ENCODE measurements at places on chromosomes 4 and X.
A peak's percentile ranks its signal among the peaks of the same experiment; 100 is the strongest.

DNA sequence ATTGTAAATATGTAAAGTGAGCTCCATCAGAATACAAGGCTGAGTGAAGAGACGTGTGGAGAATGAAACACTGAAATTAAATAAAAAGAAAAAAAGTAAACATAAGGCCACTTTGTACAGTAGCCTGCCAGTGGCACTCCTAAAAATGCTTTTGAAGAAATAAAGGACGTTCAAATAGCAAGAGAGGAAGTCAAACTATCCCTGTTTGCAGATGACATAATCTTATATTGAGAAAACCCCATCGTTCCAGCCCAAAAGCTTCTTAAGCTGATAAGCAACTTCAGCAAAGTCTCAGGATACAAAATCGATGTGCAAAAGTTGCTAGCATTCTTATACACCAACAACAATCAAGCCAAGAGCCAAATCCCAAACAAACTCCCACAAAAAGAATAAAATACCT is 24.2 kb downstream of the RASSF6 start:
- DNase-seq = no peak

- no peak for DNase-seq
These were observed 36.0 kb downstream of the TRIML1 start for GRCh38 chr4:188175288-188175687.

- no peak for DNase-seq
These were observed 708.8 kb upstream of the GRIA3 start for GRCh38 chrX:122475306-122475705.

GRCh38 chr4:134126955-134127354 is 74.6 kb downstream of the PABPC4L start:
- DNase-seq = no peak

DNA sequence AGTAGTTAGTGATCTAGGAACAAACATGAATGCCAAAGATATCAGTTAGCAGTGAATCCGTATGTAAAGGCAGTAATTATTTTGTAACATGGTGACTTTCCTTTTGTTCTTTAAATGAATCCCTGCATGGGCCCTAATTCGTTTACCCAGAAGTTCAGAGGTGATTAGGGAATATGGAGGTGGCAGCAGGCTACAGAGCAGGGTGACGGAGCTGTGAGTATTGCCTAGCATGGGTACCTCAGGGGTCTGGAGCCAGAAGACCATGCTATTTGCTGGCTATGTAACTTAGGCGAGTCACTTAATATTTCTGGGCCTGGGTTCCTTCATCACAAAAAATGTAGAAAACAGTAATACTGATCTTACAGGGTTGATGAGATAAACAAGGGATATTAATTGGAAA is 184.9 kb downstream of the ENOX2 start:
- no peak for DNase-seq

DNA sequence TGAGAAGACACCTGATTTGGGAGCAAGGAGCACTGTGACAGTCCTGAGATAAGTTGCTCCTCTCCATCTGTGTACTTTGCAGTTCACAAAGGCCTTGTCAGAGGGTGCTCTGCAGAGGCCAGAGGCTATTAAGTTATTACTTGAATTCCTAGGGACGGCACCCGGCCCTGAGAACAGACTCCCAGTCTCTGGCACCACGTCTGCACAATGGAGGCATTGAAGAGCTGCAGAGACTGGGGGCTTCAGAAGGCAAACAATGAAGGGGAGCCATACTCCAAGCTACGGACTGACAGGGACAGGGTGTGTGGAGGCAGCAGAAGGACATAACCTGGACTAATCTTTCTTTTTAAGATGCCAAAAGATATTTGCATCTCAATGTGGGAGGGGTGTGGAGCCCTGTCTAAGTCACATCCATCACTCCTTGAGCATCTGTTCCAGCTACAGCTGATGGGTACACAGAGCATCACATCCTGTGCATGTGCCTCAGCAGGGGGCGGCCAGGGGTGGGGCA is 11.5 kb downstream of the RASGEF1B start:
- no peak for DNase-seq

DNA sequence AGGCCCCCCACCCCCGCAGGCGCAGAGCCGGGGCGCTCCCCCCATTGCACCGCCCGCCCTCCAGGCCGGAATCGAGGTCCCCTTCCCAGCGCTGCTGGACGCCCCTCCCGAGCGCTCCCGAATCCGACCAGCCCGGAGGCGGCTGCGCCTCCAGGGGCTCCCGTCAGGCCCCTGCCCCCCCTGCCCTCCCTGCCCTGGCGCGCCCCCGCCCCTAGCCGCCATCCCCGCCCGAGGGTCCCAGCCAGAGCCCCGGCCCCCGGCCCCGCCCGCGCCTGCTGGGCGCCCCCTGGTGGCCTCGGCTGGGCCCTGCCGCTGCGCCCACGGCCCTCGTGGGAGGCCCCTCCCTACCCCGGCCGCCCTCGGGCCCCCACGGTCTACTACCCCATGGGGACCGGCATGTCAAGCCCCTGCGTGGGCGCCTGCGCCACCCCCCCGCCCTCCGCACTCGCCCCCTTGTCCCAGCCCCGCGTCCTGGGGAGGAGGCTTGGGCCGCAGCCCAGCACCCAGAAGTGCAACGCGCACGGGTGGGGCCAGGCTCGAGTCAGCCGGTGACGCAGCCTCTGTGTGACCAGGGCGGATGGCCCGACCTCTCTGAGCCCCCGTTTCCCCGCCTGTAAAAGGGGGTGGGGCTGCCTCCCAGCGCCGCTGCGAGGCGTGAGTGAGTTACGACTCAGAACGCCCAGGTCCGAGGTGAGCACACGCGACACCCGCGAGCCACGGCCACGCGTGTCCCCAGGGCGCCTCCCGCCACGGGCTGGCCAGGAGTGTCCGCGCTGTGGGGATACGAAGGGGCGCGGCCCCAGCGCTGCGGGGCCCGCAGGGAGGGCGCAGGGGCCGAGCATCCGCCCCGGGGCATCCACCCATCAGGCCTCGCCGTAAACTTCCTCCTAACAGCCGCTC is 104.9 kb downstream of the FAM53A start:
- peak; percentile 92 for DNase-seq

GRCh38 chr4:136558940-136559494 is 973.3 kb downstream of the PCDH18 start:
- no peak for DNase-seq

DNA sequence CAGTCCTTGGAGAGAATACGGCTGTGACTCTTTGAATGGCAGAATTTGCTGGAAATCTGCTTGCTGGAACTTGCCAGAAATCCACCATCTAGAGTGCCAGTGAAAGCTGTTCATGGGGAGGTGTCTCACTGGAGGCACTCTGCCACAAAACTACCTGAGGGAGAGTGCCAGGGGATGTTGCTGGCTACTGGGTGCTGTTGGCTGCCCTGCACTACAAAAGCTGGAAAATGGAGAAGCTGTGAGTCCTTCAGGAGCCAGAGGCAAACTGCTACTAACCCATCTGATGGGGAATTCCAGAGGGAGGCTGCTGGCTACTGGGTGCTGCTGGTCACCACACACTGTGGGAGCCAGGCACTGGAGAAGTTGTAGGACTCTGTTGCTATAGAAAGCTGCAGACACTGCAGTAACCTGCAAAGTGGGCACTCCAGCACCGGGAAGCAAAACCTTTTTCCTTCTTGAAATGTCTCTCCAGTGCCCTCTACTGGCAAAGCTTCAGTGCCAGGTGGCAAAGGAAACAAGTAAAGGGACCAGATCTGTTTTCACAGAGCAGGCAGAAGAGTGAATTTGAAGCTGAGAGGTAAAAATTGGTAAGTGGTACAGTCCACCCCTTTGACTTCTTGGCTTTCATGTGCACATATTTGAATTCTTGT is 47.8 kb upstream of the HSD17B10 start:
- DNase-seq = peak; percentile 49

DNA sequence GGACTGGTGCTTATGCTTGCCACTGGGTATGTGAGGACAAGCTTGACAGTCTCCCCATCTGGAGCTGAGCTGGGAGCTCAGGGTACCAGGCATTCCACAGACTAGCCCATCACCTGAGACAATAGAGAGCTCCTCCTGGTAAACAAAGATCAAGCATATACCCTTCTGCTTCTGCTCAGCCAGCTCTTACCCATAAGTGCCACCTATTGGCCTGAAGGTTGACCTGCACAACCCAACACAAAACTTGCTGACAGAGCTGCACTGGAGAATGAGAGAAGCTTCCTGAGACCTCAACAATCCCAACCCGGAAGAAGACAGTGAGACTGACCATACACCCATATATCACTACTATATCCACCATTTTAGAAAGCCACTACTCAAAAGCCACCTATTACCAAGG is 1049.2 kb upstream of the INTU start:
- DNase-seq = peak; percentile 37

- no peak for DNase-seq
These were observed 870.2 kb downstream of the ADGRL3 start for GRCh38 chr4:62070291-62070852.

DNA sequence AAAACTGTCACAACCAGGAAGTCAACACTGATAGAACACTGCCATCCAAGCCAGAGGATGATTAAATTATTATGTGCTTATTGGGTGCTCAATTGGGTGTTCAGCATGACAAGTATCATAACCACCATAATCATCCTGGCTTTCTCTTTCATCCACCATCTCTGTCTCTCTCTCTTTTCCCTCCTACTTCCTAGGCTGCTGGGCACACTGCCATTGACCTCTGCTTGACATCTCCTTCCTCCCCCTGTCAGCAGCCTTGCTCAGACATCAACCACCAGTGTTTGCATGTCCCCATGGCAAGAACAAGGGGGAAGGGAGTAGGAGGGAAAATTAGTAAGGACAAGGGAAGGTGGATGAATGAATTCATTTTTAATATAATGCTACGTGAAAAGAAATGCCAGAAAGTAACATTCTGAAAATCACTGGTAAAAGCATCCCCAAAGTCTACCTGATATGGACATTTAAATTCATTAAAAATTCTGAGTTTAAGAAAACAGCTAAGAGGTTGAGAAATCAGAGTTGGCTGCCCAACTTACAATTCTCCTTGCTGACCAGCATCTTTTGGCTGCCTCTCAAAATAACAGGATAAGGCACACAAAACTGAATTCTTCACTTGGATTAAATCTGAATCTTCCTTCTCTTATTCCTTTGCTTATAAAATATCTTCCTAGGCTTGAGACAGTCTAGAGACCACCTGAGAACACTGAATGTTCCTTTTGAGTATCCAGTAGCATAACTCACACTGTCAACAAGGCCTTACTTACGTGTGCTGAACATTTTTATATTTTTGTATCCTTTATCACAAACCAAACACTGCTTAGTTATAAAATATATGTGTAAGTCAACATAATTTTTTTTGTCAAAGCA is 48.5 kb downstream of the SNCA start:
- no peak for DNase-seq

GRCh38 chrX:7109838-7110793 is 37.4 kb upstream of the STS start:
- no peak for DNase-seq

- peak; percentile 1 for DNase-seq
These were observed 11.7 kb downstream of the MORF4L2 start for GRCh38 chrX:103674531-103675454.

- DNase-seq = no peak
These were observed 69.3 kb upstream of the FAM241A start for GRCh38 chr4:112075906-112076305.

- DNase-seq = no peak
These were observed 2.0 kb downstream of the PGK1 start for GRCh38 chrX:78105944-78106650.

GRCh38 chr4:20046931-20047677 is 204.6 kb upstream of the SLIT2 start:
- no peak for DNase-seq

DNA sequence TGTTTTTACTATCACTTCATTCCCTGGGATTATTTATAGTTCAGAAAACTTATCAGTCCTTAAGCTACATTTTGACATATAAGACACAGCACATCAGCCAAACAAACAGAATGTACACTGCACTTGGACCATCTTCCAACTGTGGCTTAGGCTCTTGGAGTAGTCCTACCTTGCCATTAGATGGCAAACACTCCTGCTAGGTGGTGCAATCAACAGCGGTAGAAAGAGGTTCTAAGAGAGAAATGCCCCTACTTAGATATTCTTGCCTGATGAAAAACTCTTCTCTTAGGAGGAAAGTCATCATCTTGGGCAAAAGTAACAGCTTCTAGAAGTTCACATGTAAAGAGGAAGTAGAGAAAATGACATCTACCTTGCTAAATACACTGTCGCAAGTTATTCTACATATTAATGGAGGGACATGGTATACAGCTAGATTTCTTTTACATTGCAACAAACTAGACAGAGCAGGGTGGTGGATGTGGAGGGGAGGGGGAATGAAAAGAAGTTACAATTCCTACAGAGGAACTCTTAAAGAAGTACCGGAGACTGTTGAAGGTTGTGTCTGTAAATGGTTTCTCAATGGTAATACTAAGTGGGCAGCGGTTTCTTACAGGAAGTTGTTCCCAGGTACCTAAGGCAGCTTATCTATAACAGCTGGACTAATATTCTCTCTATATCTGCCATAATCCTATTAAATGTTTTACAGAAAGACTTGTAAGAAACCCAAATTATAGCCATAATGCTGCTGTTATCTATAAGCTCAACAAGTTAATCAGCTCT is 8.1 kb upstream of the STPG2 start:
- DNase-seq = no peak

- no peak for DNase-seq
These were observed 72.8 kb downstream of the NSUN7 start for GRCh38 chr4:40822420-40823166.

- DNase-seq = no peak
These were observed 8.7 kb downstream of the PAICS start for GRCh38 chr4:56444719-56445118.

DNA sequence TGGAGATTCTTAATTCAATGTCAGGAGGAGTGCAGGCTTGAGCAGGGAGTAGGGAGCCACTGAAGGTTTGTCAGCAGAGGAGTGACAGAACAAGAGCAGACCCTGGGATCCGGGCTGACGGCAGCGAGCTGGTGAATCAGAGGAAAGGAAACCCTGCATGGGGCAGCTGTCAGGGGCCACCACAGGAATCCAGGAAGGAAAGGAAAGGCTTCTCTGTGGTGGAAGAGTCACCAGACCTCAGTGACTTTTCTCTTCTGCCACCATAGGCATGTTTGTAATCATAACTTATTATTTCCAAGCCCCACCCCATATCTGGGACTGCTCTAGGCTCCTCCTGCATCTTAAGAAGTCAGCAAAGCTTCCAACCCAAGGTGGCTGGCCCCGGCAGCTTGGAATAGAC is 150.9 kb downstream of the BCOR start:
- no peak for DNase-seq

DNA sequence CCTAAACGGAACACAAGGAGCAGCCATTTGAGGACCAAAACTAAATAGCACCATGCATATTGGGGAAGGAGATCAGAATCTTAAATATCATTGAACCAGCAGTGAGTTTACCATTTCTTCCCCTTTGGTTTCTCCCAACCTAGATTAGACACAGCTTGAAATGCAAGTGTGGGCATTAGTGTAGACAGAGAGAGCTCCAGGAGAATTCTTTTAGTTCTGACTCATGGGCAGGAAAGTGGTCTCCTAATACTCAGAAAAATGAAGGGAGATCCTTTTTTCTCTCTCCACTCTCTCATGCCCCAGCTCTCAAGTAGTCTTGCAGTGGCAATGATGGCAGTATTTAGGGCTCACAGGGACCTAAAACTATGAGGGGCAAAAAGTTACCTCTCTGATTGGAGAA is 567.9 kb downstream of the INPP4B start:
- no peak for DNase-seq

GRCh38 chrX:33207056-33207455 is 4.3 kb downstream of the DMD start:
- no peak for DNase-seq

GRCh38 chr4:121096629-121097028 is 24.3 kb upstream of the NDNF start:
- DNase-seq = peak; percentile 13

- no peak for DNase-seq
These were observed 162.5 kb upstream of the AFF2 start for GRCh38 chrX:148337873-148338272.
